Activated CD4-positive, alpha-beta memory T cell treated with anti-CD3 and anti-CD28 coated beads for 36 hours (primary cell): ENCODE measurements at places on chromosomes 11 and 22.

GRCh38 chr11:41039592-41039991 is 419.9 kb downstream of the LRRC4C start:
- DNase-seq, result no peak

DNA sequence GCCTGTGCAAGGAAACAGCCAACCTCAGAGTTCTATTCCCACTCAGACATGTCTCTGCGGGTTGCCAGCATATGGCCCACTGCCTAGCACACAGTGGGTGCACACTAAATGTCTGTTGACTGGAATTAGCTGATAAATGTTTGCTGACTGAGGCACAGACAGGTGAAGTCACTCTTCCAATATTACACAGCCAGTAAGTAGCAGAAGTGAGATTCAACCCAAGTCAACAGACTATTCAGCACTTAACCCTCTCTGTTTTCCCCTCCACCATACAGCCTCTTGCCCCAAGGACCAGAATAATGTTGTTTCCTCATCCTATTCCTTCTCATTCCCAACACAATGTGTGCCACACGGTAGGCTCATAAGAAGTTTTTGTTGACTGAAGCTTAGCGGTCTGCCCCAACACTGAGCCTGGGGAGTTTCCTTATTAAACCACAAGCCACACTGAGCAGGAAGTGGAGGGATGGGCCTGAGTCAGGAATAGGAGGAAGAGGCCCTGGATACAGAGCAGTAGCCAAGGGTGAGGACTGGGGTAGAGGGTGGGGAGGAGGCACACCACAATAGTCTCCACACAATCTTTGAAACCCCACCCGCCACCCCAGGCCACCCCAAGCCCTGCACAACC is 15.7 kb upstream of the IL10RA start:
- peak; percentile 71 for DNase-seq

DNA sequence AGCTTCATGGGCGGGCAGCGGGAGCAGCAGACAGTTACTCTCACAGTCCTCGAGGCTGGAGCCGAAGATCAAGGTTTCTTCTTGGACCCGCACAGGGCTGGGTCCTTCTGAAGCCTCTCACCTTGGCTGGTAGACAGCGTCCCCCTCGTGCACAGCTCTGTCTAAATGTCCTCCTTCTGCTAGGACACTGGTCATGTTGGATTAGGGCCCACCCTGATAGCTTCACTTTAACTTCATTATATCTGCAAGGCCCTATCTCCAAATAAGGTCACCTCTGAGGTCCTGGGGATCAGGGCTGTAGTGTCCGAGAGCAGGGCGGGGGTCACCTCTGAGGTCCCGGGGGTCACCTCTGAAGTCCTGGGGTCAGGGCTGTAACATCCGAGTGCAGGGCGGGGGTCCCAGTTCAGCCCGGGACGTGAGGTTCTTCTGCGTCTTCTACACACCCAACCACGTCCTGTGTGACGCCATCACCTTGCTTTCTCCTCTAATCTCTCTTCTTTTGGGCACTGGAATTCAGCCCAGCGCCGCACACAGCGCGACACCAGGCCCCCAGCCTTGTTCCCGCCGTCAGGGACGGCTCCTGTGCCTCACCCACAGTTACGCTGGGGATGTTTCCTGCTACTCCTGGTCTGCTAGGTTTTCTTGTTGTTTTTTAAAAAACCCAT is 34.1 kb upstream of the TOLLIP start:
- DNase-seq, result no peak

DNA sequence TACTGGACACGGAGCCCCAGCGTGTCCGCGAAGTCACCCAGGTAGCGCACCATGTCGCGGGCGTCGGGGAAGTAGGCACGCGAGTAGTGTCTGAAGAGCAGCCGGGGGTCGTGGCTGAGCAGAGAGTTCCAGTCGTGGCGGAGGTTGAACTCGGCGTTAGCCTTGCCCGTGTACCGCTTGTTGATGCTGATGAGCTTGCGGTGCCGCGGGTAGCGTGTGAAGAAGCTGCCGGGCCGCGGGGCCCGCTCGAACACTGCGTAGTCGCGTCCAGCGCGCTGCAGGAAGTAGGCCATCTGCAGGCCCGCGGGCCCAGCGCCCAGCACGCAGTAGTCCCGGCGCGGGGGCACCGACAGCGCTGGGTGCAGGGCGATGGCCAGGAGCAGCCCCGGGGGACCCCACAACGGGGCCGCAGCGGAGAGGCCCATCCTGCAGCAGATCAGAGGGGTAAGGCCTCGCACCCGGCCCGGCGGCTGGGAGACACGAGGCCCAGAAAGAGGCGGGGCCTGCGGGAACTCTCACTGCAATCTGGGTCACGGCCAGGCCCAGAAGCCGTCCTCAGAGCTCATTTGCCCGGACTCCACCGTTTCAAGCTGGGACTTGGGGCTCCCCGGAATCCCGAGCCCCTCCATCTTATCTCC is 723 bp downstream of the FOXRED2 start:
- no peak for DNase-seq

DNA sequence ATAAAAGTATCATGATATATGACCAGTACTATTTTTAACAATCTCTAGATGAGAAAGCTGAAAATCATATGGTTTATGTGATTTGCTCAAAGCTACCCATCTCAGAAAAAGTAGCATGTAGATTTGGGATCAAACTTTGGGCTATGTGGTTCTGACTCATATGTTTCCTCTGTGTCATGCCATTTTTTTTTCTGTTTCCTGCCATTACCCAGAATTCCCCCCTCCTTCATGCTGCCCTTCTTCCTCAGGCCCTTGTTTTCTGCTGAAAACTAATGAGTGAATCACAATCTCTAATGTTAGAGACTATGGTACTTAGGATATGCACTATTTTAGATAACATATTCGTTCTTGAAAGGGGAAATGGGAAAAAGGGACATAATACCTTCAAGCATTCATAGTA is 80.7 kb downstream of the JRKL start:
- no peak for DNase-seq

GRCh38 chr11:131109257-131109656 is 193.0 kb upstream of the SNX19 start:
- no peak for DNase-seq

DNA sequence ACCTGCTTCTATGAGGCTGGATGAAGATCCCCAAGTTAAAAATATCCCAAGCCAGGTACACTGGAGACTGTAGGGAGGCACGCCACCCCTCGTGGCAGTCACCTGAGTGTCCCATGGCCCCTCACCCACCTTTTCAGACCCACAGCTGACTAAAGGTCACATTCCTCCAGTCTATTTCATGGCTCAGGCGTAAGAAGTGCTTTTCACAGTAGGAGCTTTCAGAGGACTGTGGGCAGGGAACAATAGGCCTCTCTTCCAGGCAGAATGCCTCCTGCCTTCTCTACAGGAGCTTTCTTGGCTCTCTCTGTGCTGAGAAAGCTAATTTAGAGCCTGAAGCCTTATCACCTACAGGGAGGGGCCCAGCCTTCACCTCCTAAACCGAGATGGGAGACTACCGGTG is 73.8 kb downstream of the C11orf58 start:
- no peak for DNase-seq

DNA sequence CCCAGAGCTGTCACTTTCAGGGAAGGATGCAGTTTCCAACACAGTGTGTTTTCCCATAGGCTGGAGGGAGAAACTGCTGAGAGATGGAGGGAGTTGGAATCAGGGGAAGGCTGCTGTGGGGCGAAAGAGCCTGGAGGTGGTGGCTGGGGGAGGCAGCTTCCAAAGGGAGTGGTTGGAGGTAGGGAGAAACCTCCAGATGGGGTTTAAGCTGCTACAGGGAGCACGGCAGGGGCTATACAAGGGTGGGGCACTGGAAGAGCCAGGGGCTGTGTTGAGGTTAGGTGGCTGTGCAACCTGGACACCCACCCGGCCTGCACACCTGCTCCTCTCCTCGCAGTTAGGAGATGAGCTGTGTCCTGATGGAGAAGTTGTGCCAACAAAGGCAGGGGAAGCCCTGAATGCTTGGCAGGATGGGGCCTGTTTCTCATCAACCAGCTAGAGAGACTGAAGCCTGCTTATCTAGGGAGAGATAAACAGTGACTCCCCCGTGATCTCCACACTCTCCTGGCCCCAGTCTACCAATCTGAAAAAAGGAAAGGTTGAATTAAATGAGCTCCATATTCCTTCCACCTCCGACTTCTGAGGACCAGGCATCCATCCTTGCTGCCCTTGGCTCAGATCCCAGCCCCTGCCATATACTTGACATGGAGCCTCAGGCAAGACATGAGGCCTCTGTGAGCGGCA is 3.6 kb upstream of the SLCO2B1 start:
- no peak for DNase-seq
